ENCODE measurements at places on chromosomes 3 and 15.
A peak's percentile ranks its signal among the peaks of the same experiment; 100 is the strongest.

DNA sequence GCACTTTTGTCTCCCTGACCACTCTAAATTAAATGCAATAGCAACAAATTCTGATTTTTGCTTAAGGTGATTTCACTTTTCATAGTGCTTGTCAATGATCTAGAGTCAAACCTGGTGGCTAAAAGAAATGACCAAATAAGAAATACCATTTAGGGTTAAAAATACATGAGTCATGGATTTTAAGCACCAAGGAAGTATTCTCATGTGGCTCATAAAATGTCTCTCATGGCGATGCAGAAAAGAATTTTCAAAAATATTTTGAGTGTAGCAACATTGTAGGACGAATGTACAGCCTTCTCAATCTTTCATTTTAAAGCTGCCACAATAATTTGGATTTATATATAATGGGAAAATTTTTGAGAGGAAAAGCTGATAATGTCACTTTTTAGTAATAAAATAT lies 193.6 kb downstream of the EPHA3 start:
- DNase-seq: no peak

DNA sequence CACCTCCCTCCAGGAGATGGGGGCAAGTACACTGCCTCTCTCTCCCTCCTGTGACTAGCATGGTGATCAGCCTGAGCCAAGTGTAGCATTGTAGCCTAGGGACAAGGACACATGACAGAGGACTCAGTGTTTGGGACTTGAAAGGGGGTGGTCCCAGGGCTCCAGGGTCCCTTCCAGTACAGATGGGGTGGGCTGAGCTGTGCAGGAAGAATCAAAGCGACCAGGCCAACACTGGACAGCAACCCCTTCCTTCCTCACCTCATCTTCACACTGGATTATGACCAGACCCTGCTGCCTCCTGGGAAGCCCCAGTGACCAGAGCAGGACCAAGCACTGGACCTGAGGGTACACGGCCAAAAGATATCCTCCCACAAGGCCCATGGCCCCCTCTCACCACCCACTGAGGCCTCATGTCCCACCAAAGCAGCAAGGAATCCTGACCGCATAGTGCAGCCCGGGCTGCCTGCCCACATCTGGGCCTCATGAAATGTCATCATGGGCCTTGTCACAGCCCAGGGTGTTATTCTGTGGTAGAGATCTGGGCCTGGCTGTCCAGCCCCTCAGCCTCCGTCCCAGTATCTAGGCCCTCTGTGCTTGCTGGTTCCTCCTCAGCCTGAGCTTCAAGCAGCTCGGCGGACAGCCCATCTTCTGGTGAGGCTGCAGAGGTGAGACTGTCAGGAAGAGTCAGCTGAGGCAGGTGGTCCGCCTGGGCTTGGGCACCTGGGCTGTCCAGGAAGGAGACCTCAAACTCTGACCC lies 9.5 kb downstream of the GORASP1 start:
- no peak for DNase-seq

GRCh38 chr15:39354189-39354588 lies 226.7 kb upstream of the THBS1 start:
- no peak for DNase-seq

DNA sequence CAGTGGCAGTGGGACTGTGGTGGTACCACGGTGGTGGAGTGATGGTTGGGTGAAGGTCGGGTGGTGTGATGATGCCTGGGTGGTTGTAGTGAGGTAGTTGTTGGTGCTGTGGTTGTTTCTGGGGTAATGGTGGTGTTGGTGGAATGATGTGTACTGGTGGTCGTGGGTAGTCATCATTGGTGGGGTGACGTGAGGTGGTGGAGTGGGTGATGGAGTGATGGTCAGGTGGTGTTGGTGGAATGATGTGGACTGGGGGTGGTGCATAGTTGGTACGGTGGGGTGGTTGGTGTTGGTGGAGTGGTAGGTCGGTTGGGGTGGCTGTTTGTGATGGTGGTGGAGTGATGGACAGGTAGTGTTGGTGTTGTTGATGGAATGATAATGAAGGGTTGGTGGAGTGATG lies 87.1 kb downstream of the PDCD6IP start:
- no peak for DNase-seq

GRCh38 chr15:86661580-86661979 lies 581.9 kb downstream of the AGBL1 start:
- DNase-seq: no peak

GRCh38 chr3:126052196-126053058 lies 31.5 kb downstream of the SLC41A3 start:
- no peak for DNase-seq

GRCh38 chr15:61295239-61295638 lies 66.1 kb upstream of the RORA start:
- no peak for DNase-seq

DNA sequence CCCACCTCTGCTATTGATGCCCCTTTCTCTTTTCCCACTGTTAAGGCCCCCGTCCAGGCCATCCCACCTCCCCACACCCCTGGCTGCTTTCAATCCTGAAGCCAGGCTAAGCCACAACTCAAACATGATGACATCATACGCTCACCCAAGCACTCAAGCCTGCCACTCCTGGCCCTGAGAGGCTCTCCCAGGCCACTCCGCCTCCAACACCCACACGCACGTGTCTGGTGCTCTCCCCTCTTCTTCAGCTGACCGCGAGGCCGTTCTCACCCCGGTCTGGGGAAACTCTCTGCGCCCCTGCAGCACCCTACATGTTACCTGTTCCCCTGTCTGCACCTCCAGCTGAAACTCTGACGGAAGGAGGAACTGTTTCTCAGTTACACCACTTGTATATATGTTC lies 6.2 kb downstream of the ZXDC start:
- no peak for DNase-seq

DNA sequence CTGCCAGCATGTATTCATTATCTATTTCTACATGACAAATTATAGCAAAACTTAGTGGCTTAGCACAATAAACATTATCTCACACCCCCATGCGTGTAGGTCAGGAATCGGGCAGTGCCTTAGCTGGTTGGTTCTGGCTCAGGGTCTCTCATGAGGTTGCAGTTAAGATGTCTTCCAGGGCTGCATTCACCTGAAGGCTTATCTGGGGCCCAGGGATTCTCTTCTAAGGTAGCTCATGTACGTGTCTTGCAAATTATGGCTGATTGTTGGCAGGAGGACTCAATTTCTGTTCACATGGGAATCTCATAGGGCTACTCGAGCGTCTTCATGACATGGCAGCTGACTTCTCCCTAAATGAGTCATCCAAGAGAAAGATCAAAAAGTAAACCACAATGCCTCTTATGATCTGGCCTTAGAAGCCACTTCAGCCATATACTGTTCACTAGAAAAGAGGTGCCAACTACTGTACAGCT lies 42.9 kb upstream of the TSC22D2 start:
- DNase-seq: no peak

DNA sequence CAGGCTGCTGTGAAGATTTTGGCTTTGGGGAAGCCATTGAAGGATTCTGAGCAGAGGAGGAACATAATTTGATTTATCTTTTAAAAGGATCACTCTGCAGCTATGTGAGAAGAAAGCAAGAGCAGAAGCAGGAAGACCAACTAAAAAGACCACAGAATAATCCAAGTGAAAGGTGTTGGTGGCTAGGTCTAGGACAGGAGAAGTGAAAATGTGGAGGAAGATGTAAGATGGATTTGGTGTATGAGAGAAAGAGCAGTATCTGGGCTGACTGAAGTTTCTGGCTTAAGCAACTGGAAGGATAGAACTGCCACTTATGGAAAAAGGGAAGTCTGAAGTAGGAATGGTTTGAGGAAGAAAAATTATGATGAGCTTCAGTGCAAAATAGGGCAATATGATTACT lies 62.0 kb downstream of the SFMBT1 start:
- no peak for DNase-seq

DNA sequence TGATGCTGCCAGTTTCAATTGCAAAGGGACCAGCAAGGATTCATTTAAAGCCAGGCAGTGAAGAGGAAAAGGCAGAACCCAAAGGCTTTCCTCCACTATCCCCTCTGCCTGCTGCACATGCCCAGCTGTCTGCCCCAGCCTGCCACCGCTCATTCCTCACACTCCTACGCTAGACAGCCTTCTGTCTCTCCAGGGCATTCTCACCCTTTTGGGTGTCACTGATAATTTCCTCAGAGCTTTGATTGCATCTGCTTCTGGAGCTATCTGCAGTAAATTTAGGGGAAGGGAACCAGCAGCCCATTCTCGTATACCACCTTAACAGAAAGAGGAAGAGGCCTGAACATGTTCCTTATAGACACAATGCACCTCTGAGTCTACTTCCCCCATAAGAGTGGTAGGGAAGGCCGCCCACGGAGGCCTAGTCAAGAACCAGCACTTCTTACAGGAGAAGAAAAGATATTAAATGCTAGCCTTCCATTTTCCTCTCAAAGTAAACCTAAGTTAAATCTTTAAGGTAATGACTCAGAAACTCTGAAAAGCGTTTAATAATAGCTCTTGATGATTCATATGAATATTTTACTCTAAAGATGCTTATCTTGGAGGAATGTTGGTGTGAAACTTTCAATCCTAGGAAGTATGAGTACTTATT lies 20.9 kb downstream of the NUDT16 start:
- peak; percentile 29 for DNase-seq
